Stimulated activated CD4-positive, alpha-beta T cell treated with anti-CD3 and anti-CD28 coated beads, TNF-alpha, amount 100 ng/mL, for 24 hours (primary cell): ENCODE measurements at places on chromosomes 11 and 22.

- DNase-seq = no peak
These were observed 555.7 kb downstream of the TBC1D22A start for GRCh38 chr22:47318041-47318737.

- DNase-seq = no peak
These were observed 12.5 kb upstream of the MRPL16 start for GRCh38 chr11:59822989-59823566.

GRCh38 chr11:114149689-114150407 is 90.3 kb downstream of the ZBTB16 start:
- no peak for DNase-seq

GRCh38 chr11:36566407-36567053 is 1.3 kb upstream of the RAG1 start:
- no peak for DNase-seq

DNA sequence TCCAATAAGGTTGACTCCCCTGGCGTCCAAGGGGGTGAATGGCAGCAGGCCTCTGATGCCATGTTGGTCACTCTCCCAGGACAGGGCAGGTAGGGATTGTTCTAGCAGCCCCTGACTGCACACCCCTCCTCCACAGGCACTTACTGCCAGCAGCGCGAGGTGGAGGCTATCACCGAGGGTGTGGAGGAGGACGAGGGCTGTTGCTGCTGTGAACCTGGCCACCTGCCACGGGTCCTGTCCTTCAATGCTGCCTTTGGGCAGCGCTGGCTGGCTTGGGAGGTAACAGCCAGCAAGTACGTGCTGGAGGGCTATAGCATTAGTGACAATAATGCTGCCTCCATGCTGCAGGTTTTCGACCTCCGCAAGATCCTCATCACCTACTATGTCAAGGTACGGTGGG is 7.7 kb upstream of the SIPA1 start:
- DNase-seq = no peak
